ENCODE measurements at places on chromosomes 13 and 19.
A peak's percentile ranks its signal among the peaks of the same experiment; 100 is the strongest.

GRCh38 chr19:4722671-4723594, 709 bp downstream of the DPP9 start:
- DNase-seq = no peak

DNA sequence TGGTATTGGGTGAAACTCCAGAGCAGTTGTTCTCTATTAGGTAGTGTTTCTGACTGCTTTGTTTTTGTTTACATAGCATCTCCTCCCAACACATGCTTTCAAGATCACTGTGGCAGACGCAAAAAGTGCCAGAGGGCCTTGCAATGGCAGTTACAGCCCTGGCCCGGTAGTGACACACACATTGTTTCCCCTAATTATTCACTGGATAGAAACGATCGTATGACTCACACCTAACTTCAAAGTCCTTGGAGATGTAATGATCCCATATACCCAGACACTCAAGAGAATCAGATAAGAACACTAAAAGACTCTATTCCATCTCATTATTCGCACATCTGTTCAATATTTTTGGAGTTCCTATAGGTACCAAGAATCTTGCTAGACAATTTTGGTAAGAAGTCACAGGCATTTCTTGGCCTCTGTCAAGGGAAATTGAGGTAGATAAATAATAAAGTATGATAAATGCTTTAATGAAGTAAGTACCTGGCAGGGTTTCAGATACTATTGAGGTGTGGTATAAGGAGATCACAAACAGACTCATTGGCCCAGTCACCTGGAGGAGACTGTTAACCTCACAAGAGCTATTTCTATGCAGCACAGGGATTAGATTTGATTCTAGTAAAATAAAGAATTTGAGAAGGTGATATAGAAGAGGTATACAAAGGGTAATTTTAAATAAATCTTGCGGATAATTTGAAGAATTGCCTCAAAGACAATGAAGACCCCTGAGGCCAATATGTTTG, 485.3 kb downstream of the SLITRK6 start:
- DNase-seq = no peak

GRCh38 chr13:27147530-27148170, 24.0 kb downstream of the USP12 start:
- no peak for DNase-seq

DNA sequence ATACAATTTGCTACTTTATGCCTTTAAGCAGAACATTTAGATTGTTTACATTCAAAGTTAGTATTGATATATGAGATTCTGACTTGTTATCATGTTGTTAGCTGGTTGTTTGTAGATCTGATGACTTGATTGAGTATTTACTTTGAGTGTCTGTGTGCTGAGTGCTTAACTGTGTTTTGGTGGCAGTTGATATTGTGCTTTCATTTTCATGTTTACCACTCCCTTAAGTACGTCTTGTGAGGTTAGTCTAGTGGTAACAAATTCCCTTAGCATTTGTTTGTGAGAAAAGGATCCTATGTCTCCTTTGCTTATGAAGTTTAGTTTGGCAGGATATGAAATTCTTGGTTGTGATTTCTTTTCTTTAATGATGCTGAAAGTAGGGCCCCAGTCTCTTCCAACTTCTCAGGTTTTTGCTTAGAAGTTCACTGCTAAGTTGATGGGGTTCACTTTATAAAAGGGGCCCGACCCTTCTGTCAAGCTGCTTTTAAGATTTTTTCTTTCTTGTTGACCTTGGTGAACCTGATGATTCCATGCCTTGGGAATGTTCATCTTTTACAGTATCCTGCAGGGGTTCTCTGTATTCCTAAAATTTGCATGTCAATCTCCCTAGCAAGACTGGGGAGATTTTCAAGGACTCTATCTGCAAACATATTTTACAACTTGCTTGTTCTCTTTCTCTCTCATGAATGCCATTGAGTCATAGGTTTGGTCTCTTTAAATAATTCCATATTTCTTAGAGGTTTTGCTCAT, 1095.4 kb upstream of the PCDH20 start:
- no peak for DNase-seq

GRCh38 chr19:55525289-55526101, 11.4 kb downstream of the SBK2 start:
- no peak for DNase-seq

DNA sequence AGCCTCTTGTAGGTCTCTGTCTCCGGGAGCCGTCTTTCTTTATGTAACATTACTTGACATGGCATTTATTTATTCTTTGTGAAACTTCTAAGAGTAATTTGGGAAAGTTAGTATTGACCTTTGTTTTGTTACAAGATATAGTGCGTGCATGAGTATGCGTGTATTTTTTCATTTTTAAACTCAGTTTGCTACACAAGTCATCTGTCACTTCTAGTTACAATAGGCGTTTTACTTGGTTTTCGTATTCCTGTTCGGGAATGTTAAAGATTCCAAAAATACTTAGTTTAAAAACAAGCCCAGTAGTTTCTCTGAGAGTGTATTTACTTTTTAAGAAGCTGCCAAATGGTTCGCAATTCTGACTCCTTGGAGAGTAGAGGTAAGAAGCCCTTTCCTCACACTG, 3.2 kb downstream of the PDS5B start:
- peak; percentile 17 for DNase-seq

DNA sequence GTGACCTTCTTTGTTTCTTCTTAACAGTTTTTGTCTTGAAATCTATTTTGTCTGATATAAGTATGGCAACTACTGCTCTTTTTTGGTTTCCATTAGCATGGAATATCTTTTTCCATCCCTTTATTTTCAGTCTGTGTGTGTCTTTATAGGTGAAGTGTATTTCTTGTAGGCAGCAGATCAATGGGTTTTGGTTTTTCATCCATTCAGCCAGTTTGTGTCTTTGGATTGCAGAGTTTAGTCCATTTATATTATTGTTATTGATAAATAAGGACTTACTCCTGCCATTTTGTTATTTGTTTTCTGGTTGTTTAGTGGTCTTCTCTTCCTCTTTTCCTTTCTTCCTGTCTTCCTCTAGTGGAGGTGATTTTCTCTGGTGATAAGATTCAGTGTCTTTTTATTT, 54.4 kb downstream of the ZNF136 start:
- no peak for DNase-seq

DNA sequence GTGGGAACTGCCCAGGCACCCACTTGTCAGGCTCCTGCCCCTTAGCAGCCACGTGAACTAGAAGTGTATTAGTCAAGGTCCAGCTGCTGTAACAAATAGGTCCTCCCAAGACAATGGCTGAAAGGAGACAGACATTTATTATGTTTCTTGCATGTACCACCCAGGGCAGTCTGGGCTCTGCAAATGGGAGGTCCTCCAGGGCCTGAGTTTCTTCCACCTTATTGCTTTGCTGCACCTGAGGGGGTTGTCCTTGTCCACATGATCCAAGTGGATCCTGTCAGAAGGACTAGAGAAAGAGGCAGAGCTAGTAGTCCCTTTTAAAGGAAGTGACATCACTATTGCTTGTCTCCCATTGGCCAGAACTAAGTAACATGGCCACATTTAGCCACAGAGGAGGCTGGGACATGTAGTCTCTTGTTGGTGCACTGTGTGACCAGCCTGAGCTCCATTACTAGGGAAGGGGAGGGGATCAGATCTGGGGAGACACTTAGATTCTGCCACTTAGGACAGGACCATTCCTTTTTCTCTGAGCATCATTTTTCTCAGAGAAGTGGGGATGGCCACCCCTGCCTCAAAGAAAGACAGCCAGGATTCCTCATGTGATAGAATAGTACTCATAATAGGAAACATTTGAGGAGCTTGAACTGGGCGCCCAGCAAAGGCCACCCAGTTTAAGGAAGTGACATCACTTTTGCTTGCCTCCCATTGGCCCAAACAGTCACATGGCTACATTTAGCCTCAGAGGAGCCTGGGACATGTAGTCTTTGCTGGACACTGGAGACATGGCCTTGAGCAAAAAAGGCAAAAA, 15.1 kb downstream of the CC2D1A start:
- no peak for DNase-seq

- no peak for DNase-seq
Observed at GRCh38 chr13:44668688-44669087, 92.6 kb upstream of the TSC22D1 start.

GRCh38 chr19:8194528-8195267, 14.5 kb upstream of the CERS4 start:
- DNase-seq = no peak

DNA sequence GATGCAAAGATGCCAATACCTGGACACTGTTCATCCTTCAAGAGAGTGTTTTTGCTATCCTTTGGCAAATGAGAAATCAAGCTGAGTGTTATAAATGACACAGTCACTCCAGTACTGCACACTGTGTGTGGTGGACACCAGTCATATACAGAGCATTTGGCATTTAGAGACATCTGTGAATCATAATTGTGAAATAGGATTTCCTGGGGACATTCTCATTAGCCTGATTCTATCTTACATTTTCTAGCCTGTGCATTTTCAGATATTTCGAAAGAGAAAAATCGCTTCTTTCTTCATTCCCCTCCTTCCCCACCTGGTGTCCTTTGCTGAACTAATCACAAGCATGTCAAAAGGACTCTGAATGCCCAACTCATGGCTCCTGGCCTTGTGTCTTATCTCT, 781.0 kb upstream of the ARGLU1 start:
- DNase-seq = no peak

DNA sequence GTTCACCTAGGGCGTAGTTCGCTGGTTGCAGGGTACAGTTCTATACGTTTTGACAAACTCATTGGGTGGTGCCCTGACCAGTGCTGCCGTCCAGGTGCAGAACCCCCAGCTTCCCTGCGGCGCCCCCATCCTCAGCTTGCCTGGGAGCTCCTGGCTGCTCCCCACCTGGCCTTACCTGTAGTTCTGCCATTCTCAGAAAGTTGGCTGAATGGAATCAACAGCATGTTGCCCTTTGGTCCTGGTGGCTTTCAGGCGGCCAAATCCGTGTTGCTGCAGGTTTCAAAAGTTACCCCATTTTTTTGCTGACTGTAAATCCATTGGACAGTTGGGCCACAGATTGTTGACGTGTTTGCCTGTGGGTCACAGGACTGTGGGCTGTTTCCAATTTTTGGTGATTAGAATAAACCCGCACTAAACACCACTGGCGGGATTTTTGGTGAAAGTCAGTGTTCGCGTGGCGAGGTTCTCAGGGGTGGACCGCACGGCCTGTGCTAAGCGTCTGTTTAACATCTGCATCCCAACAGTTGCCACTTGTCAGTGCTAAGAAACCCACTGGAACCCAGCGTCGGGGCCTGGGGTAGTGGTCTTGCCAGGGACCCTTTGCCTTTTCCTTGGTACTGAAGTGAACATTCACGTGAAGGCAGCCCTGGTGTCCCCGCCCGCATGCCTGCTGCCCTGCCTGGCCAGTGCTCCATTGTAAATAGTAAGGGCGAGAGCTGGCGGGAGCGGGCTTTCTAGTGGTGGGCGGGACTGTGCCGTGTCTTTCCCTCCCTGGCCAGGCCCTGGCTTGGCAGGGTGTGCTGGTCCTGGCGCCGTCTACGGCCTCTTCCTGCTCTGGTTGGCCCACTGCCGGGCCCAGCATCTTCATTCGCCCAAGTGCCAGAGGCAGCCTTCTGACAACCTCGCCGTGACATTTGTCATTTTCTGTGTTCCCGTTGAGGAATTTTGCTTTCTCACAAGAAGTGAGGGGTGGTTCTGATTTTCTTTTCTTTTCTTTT, 3.3 kb downstream of the DOT1L start:
- DNase-seq = no peak

GRCh38 chr19:50152578-50152977, 10.5 kb downstream of the IZUMO2 start:
- DNase-seq = no peak

DNA sequence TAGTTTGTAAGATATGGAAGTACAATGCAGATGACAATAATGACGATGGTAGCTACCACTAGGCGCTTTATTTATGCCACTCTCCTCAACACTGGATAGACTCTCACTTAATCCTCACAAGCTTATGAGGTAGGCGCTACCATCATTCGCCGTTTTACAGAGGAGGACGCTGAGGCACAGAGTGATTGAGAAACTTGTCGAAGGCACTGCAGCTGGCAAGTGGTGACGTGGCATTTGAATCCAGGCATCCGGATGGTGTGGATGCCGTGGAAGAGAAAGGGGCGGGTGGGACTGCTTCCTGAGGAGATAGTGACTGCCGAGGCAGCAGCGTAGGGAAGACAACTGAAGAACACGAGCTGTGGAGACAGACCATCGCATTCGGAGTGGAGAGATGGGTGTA, 1.3 kb upstream of the RPS9 start:
- no peak for DNase-seq

- no peak for DNase-seq
Observed at GRCh38 chr13:108572782-108573211, 56.6 kb upstream of the MYO16 start.

GRCh38 chr13:95256091-95256490, 45.2 kb downstream of the ABCC4 start:
- no peak for DNase-seq
